Inflammatory macrophage treated with lipopolysaccharide for 1 hour (primary cell): ENCODE measurements at places on chromosomes 6 and 20.

GRCh38 chr20:43711098-43711654 lies 15.6 kb downstream of the GTSF1L start:
- no peak for DNase-seq

DNA sequence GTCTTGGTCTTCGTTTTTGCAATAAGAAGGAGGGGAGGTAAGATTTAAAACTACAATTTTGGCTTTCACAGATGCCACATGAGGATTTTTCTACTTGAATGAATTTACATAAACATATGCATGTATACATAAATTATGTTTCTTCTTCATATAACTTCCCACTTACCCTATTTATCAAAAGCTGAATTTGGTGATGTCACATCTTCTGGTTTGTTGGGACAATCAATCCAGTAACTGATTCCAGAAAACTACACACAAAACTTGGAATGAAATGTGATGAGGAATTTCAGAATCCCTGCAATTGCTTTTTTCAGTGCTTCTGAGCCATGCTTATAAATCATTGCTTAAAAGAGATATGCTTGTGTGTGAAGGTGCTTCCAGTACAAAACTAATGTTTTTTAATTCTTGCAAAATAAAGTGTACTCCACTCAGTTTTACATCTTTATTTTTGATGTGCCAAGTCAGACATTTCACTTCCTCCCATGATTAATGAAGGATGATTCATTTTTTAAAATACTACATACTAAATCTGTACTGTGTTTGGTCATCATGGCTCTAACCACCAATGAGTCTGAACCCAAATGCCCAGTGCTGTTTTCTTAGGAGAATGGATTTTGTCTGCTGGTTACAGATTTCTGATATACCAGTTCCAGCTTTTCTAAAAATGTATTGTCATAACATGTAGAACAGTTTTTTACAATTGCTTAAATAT lies 32.1 kb upstream of the RIN2 start:
- peak; percentile 72 for DNase-seq

DNA sequence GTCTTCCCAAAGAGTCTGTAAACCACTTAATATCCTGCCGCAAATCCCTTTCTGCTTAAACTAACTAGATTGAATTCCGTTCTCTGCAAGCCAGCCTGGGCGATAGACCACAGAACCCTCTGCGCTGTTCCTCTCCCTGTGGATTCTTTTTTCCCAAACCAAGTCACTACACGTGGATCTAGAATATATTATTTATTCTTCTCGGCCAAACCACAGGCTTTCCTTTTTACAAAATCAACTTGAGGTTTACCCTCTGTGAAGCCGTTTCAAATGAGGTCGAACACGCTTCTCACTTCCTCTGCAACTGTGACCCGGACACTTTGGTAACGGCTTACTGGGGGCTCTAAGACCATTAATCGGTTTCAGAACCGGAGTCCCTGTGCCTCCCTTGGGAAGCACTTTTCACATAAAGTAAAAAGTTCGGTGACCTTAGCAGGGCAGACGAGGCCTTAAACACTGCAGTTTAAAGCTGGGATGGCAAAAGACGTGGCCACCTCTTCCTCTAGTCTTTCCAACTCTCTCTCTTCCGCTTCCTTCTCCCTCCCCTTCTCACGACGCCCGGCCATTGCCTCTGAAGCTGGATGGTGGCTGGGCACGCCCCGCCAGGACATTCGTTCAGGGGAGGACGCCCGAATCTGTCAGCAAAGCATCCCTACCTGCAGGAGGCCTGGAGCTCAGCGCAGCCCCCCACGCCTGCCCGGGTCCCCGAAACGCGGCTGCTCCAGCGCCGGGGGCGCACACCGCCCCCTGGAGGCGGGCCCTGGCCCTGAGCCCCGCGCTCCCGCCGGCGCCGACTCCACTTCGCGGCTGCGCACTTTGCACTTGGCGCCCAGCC lies 55.0 kb upstream of the FOXC1 start:
- DNase-seq, result peak; percentile 31

DNA sequence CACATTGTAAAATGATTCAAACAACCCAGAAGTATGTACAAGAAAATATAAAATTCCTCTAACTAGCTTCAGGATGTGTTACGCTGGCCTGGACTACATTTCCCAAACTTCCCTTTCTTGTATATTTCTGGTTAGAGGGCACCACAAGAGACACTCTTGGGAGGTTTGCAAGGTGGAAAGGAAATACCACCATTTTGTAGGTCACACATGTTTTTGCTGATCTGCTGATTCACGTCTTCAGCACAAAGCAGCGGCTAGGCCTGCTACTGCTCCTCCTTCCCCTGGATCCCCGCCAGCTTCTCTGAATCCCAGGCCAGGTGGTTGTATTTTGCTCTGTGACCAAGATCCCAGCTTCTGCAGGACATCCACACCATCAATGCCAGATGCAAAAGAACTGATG lies 104.2 kb downstream of the AGPAT4 start:
- no peak for DNase-seq

DNA sequence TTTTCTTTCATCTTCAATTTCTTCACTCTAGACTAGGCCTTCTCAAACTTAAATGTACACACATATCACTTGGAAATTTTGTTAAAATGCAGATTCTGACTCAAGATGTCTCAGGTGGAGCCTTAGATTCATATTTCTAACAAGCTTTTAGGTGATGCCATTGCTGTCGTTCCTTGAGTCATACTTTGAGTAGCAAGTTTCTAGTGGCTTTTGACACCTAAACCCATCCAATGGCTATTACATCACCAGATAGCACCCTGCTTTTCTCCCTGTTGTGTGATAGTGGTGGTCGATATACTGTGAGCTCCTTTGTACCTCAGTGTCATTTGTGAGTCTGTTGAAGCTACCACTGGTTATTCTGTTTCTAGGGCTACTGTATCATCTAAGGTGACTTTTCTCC lies 34.8 kb upstream of the BAG2 start:
- no peak for DNase-seq

- no peak for DNase-seq
Observed at GRCh38 chr6:136103763-136104311, 146.3 kb downstream of the MTFR2 start.

DNA sequence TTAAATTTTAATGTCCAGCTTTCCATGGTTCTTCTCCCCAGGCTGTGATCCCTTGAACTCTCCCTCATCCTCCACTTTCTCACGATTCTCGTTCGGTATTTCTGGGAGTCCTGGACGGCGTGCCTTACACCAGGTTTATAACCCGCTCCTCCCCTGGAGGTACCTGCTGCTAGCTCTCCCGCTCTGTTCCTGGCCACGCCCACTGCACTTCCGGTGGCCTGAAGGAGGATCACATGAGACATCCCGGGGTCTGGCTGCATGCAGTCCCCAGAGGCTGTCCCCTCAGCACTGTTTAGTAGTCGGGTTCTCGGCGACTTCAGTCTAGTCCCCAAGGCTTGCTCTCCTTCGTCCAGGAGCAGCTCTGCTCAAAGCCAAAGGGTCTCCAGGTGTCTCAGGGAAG lies 28.4 kb upstream of the GCLC start:
- no peak for DNase-seq
